Stimulated activated CD8-positive, alpha-beta memory T cell treated with anti-CD3 and anti-CD28 coated beads, Interleukin-4, amount 100 ng/mL, for 4 hours (primary cell): ENCODE measurements at places on chromosomes 3 and 15.

DNA sequence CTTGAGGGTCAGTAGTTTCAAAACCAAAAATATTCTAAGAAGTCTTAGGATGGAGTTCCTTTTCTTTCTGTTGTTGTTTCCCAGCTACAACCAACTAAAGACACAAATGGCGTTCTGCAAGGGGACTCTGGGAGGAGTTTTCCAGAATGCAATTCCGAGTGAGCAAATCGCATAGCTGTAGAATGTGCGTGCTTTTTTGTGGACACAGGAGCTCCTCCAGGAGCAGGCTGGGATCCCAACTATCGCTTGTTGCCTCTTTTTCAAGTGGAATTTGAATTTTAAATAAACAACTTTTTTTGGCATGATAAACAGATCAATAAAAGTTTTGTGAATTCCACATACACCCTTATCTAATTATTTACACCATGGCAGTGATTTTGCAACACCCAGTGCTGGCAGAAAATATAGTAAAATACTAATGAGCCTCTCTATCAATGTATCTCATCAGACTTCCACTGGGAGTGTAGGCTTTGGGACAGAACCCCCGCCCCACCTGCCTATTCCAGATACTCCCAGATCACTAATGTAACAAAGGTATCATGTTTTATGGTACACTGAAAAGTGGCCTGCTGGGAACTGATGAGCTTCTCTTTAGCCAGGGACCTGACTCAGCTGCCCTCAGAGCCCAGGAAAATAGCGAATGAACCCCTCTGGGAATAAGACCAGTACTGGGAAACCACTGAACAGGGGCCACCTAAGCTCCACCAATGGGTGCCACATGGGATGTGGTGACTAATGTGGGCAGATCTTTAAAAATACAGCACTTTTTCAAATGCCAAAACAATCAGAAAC lies 66.4 kb downstream of the LMCD1 start:
- DNase-seq = no peak

GRCh38 chr15:77024273-77025082 lies 29.6 kb downstream of the PSTPIP1 start:
- DNase-seq = peak; percentile 39

DNA sequence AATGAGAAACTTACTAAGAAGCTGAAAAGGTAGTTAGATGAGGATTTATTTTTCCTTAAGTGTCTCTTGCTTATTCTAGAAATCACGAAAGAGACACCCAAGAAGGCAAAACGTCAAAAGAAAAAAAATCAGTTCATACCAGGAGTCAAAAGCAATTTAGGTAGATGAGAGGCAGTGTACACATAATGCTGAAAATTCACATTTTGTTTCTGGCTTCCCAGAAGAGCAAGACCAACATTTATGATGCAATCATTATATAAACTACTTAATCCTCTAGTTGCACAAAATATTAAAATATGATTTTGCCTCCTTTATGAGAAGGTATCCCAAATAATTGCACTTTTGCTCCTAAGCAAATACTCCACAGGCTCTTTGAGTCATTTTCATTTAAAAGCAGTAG lies 228.0 kb downstream of the FMN1 start:
- no peak for DNase-seq

DNA sequence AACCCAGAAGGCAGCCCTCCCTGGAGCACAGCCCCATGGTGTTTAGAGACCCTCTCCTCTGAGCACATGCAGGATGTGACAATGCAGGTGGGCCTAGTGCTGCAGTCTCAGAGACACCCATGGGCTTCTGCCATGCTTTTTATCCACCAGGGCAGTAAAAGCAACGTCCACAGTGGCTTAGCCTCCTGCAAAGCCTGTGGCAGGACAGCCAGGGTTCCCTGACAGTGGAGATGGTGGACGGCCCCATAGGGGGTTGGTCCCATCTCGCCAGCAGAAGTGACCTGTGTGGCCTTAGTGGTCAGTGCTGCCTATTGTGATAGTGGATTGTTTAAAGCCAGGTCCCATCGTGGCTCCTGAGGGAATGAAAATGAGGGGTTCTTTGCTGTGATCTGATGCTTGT lies 46.6 kb downstream of the APBA2 start:
- no peak for DNase-seq

DNA sequence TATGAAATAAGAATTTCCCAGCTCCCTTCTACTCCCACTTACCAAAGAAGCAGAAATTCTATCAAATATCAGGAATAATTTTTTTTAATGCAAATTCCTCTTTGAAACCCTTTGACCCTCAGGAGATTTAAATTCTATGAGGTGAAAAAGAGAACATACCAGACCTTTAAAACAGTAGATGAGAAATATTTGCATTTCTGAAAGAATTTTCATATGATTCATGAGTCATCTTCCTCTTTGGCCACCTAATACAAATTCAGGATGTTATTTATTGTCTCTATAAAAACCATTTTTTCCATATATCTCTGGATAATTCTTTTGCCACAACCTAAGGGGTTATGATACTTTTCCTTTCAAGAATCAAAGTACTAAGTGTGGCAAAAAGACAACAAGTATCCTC lies 67.3 kb upstream of the ST3GAL6 start:
- no peak for DNase-seq

DNA sequence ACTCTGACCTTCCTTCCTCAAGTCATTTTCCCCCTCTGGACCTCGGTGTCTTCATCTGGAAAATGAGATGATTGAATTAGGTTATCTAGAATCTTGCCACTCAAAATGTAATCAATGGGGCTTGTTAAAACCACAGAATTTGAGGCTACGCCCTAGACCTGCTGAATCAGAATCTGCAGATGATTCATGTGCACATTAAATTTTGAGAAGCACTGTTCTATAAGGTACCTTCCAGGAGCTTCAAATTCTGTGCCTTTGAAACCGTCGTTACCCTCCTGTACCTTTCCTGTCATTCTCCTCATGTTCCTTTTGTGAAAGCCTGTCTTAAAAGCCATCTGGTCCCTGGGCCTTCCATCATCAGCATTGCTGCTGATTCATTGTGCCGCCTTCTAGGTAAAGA lies 172.4 kb upstream of the TOPAZ1 start:
- DNase-seq = no peak

- DNase-seq = no peak
Measured at GRCh38 chr3:64440498-64440897, 215.2 kb upstream of the PRICKLE2 start.

- no peak for DNase-seq
Measured at GRCh38 chr15:88736204-88736603, 67.0 kb upstream of the ACAN start.

GRCh38 chr3:117619805-117620204 lies 910.2 kb downstream of the TUSC7 start:
- no peak for DNase-seq

- no peak for DNase-seq
Measured at GRCh38 chr15:70269991-70270751, 172.5 kb upstream of the TLE3 start.

GRCh38 chr3:50393061-50393460 lies 33.7 kb upstream of the TMEM115 start:
- no peak for DNase-seq

- no peak for DNase-seq
Measured at GRCh38 chr15:35023804-35024203, 35.7 kb upstream of the ZNF770 start.

DNA sequence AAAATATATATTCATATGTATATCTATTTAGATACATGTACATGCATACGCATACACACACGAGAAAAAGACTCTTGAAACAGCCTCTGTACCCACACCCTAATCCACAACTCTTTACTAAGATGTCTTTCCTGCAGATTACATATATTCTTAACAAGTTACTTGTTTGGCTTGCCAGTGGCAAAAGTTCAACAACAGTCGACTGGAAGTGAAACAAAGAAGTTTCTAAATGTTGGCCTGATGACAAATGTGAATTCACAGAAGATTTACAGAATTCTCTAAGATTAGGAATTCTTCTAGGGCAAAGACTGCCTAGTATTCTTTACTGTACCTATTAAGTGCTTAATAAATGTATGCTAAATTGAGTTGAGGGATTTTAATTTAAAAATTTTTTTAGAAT lies 116.8 kb downstream of the CDIN1 start:
- DNase-seq = no peak

- no peak for DNase-seq
Measured at GRCh38 chr3:192645437-192645836, 81.9 kb downstream of the FGF12 start.

DNA sequence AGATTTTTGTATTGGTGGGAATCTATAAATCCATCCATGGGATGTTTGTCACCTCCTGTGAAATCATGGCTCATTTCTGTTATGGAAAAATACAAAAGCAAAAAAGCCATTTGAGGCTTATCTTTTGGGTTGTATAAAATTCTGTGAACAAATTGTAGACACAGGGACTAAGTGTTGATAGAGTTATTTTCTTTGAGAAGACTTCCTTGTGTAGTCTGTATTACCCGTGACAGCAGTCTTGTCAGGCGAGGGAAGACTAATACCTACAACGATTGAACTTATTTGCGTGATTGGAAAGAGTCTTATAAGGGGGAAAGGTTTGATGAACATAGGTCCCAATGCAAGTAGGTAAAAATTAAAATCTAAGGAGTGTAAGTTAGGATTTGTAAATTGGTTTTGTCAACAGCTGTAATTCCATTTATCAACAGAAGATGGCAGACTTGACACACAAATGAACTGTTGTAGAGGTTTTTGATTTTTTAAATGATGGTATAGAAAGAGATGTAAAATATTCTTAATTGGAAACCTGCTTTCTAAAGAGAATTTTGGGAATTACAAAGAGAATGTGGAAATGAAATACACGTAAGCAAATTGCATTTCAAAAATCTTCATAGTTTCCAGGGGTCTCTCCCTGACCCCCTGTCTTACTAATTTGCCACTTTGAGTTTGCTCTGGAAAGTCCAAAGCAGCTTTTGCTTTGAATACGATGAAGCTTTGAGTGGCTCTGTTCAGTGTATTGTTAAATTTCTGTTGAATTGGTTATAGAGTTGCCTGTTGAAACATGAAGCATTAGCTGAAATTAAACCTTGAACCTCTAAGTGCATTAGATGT lies 33.2 kb downstream of the SLC25A26 start:
- DNase-seq = no peak
